ENCODE measurements at places on chromosomes 2 and 18.

DNA sequence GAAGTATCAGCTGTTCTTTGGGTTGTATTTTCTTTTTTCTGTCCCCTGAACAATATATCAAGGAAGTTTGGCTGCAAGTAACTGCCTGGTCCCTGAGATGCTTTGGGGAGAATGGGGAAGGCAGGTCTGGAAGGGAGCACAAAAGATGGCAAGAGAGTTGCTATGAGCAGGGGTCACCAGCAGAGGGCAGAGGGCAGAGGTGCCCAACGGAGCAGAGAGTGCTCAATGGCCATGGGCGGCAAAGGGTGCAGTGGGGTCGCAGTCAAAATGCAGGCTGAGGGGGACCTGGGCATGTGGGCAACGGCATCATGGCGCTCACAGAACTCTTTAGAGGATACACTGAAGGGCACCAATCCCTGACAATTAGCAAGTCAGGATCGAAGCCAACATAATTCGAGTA is 107.7 kb upstream of the ATP8B1 start:
- DNase-seq, result no peak

- DNase-seq, result no peak
These were observed 183.4 kb upstream of the FN1 start for GRCh38 chr2:215619022-215619958.

DNA sequence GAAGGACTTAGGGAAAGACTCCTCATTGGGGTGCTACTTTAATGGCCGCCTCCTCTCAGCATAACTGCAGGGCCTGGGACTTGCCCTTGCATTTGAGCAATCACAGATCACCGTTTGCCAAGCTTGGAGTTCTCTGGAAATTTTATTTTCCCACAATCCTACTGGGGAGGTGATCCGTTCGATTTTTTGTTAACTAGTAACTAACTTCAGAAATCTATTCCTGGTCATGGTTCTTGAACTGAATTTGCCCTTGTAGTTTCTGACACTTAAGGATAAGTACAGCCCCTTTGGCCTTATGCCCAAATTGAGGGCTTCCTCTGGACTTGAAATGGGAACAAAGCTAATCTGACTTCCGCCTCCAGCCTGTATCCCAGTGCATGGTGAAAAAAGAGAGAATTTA is 60.5 kb upstream of the ST3GAL5 start:
- no peak for DNase-seq

GRCh38 chr2:237863102-237863511 is 3.7 kb downstream of the RAMP1 start:
- DNase-seq, result no peak

DNA sequence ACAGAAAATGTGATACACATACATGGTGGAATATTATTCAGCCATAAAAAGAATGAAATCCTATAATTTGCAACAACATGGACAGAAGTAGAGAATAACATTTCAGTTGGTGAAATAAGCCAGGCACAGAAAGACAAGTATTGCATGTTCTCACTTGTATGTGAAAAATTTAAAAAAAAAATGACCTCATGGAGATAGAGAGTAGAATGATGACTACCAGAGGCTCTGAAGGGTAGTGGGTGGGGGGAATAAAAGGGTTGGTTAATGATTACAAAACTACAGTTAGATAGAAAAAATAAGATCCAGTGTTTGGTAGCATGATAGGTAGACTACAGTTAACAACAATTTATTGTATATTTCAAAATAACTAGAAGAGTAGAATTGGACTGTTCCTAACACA is 24.5 kb downstream of the PRKD3 start:
- no peak for DNase-seq
